ENCODE measurements at places on chromosomes 11 and 22. TPM values are rescaled to one million over a fixed set of nuclear protein-coding genes. Genes with fewer than 3 reads are reported as not detected.

Gene ART5
- total RNA-seq: not detected

- peaks cover 3% of the 10 kb centered on the region for H3K27me3 ChIP-seq
- DNase-seq: no peak
- no peak overlapping the region for H3K4me3 ChIP-seq
Measured at GRCh38 chr11:131723088-131723487, 352.7 kb downstream of the NTM start.

DNA sequence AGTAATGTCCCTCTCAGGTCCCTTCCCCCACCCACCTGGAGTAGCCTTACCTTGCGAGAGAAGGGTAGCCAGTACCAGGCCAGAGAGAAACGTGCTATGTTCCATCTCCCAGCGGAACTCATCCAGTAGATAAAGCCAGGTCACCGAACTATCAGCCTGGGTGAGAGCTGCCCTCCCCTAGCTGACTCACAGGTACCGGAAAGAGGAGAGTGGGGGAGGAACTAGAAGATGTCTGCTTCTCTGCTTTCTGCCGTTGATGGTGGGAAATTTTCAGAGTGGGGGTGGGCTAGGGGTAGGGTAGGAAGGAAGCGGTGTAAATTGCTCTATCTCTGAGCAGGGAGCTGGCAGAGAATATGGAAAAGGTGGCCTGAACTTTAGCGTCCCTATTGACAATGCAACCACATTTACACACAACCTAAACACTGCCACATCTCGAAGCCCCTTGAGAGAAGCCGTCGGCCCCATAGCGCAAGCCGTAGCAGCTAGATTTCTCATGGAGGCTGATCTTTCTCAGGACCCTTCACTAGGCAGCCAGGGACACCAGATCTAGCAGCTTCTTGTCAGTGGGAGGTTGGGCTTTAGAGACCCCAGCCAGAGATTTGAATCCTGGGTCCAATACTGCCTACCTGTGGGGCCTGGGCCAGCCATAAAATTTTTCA, at the start of gene CD3D:
Gene CD3D, minus strand, starts transcription at position 203 of the 659 bp plus-strand sequence. Its CDS starts 98 bp downstream, at position 105.
- peak within 1 kb of the TSS; percentile 96 for H3K27ac ChIP-seq
- H3K4me1 ChIP-seq: peaks cover 40% of the 10 kb centered on the region
- H3K4me3 ChIP-seq: peak within 1 kb of the TSS; percentile 81

DNA sequence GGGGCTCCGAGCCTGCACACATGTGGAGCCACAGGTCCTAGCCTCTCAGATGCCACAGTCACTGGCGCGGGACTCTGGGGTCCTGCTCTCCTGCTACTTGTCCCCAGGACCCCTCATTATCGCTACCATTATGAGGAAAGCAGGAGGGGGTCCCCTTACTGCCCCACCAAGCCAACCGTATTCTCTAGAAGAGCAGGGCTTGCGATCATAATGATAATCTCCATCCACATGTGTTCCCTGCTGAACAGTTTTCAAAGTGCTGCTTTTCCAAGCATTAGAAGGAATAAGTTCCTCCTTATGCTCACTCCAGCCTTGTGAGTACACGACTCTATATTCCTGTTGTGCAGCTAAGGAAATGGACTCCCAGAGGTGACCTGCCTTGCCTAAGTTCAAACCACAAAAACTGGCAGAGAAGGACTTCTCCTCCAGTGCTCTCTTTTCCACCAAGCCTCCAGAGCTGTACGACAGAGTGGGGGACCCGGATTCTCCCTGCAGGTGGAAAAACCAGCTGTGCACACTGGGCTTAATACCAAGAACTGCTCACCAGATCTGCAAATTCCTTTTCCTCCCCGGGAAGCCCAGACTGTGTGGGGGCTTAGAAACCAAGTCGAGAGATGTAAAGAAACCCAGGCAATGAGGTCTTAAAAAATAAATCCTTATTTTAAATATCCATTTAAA, 92.8 kb upstream of the DRD2 start:
- peaks cover 6% of the 10 kb centered on the region for H3K27me3 ChIP-seq
- H3K4me3 ChIP-seq: no peak overlapping the region
- no peaks in the 10 kb centered on the region for H3K36me3 ChIP-seq
- no peak for DNase-seq
- no peak overlapping the region for H3K27ac ChIP-seq

Gene PTGDR2
- total RNA-seq: 0.23 TPM

GRCh38 chr11:100748153-100748552, 61.1 kb downstream of the ARHGAP42 start:
- H3K27ac ChIP-seq: no peak overlapping the region
- H3K27me3 ChIP-seq: no peaks in the 10 kb centered on the region
- DNase-seq: no peak
- H3K4me3 ChIP-seq: no peak overlapping the region

DNA sequence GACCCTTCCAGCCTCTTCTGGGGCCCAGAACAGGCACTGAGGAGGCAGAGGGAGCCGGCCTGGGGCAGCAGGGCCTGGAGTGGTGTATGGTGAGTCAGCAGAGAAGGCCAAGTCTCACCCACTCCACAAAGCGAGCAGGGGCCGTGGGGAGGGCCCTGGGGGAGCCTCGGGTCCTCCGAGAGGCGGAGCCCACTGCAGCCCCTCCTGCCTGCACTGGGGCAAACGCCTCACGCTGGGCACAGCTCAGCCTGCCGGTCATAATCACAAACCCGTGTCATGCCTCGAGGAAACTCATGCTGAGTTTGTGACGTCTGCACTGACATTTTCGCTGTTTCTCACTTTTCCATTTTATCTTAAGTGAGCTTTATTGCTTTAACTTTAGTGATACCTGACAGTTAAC, 38.4 kb downstream of the TOLLIP start:
- H3K27me3 ChIP-seq: no peaks in the 10 kb centered on the region
- no peak overlapping the region for H3K4me3 ChIP-seq
- H3K4me1 ChIP-seq: no peaks in the 10 kb centered on the region
- no peaks in the 10 kb centered on the region for H3K36me3 ChIP-seq

DNA sequence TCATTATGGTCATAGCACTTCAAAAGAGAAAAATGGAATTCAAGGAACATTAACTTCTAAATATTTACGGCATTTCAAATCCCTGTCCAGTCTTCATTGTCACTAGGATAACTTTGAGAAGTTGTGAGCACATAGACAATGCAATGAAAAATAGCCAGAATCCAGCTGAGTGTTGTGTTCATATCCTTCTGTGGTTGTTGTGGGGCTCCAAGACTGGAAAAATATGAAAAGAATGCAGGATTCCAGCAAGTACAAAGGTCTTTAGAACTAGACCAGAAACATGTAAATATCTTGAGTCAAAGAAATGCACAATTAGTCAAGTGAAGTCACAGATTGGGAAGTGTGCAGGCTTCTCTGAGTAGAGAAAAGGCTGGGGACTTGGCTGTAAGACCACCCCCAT, 68.7 kb downstream of the WT1 start:
- no peaks in the 10 kb centered on the region for H3K4me1 ChIP-seq
- no peak overlapping the region for H3K4me3 ChIP-seq
- no peak for DNase-seq
- no peaks in the 10 kb centered on the region for H3K36me3 ChIP-seq
- no peak overlapping the region for H3K27ac ChIP-seq

Gene LRRC55
- not detected for total RNA-seq

Gene C11orf97
- not detected for total RNA-seq

- H3K36me3 ChIP-seq: no peaks in the 10 kb centered on the region
- no peak for DNase-seq
- H3K4me3 ChIP-seq: no peak overlapping the region
- peaks cover 3% of the 10 kb centered on the region for H3K4me1 ChIP-seq
- H3K27ac ChIP-seq: no peak overlapping the region
Measured at GRCh38 chr11:74717221-74717969, 13.8 kb downstream of the CHRDL2 start.

DNA sequence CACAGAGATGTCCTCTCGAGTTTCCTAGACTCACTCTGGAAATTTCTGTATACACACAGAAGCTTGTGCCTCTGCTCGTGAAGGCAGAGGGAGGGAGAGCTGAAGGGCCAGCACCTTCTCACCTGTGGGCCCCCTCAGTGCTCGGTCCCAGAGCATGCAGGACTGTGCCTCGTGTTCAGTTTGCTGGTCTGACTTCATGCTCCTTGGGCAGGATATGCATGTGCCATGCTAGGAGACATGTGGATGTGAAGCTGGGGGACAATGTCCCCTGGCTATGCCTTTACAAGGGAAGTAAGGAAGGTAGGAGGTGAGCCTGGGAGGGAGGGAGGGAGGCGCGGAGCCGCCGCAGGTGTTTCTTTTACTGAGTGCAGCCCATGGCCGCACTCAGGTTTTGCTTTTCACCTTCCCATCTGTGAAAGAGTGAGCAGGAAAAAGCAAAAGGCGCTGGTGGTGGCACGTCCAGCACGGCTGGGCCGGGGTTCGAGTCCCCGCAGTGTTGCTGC, 22.6 kb downstream of the NEAT1 start:
- DNase-seq: no peak
- H3K4me1 ChIP-seq: peaks cover 36% of the 10 kb centered on the region
- peaks cover 24% of the 10 kb centered on the region for H3K36me3 ChIP-seq
- no peak overlapping the region for H3K4me3 ChIP-seq

DNA sequence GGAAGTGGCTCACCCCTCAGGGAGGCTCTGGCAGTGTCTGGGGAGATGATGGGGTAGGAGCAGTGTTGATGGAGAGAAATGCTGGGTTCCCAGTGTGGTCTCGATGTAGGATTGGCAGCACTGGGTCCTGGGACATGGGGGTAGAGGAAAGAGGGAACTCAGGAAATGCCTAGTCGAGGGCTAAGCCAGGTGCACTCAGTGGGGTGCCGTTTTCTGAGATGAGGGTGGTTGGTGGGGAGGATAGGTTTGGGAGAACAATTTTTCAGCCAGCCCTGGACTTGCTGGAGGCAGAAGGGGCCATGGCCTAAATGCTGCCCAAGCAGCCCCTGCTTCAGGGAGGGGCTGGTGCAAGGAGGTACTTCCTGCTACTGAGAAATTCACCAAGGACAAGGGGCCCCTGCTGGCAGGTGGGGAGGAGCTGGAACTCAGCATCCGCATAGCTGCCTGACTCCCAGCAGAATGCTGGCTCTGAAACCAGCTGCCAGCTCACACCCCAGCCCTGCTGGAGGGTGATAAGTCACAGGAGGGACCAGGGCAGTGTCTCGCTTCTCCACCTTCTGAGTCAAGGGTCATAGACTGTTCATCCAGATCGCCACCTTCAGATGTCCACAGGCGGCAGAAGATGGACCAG, 6.0 kb downstream of the CCDC157 start:
- H3K4me3 ChIP-seq: no peak overlapping the region
- no peak for DNase-seq
- no peak overlapping the region for H3K27ac ChIP-seq
- H3K27me3 ChIP-seq: no peaks in the 10 kb centered on the region
- H3K36me3 ChIP-seq: no peaks in the 10 kb centered on the region
- peaks cover 2% of the 10 kb centered on the region for H3K4me1 ChIP-seq

Gene ST14
- total RNA-seq: not detected

DNA sequence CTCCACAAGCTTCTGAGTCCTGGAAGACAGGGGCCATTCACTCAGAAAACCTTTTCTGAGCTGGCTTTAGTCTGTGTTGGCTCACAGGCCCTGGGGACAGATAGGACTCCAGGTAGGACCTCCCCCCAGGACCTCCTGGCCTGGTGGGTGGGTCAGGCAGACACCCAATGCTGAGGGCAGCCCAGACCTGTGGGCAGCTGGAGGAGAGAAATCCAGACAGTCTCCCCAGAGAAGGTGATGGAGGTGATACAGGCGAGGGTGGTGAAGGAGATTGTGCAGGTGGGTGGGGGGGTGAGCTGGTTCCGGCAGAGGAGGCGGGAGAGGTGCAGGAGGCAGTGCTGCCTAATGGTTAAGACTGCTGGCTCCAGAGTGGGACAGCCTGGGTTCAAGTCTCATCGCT, 15.6 kb downstream of the LRRC32 start:
- DNase-seq: no peak
- H3K36me3 ChIP-seq: no peaks in the 10 kb centered on the region
- no peak overlapping the region for H3K27ac ChIP-seq
- H3K27me3 ChIP-seq: peaks cover 8% of the 10 kb centered on the region
- H3K4me3 ChIP-seq: no peak overlapping the region
- H3K4me1 ChIP-seq: no peaks in the 10 kb centered on the region

Gene TOLLIP
- total RNA-seq: 33.1 TPM

Gene APOL5
- not detected for total RNA-seq

DNA sequence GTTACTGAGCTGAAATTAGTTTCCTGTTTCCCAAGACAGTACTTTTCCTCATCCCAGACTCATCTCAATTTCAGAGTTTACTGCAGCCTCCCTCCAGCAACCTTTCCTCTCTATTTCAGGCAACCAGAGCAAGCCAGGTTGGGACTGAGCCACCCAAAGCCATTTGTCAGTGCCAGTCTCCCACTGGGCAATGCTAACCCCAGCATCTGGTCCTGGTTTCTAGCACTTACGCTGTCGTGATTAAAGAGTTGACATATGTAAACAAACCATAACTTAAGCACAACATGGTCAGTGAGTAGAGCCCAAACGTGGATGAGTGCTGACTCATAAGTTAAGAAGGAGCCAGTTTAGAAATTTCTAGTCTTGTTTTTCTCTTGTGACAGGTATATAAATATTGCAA, 119.6 kb upstream of the BLID start:
- H3K4me3 ChIP-seq: no peak overlapping the region
- H3K36me3 ChIP-seq: no peaks in the 10 kb centered on the region
- no peak for DNase-seq
- no peak overlapping the region for H3K27ac ChIP-seq
- H3K4me1 ChIP-seq: no peaks in the 10 kb centered on the region
- peaks cover 2% of the 10 kb centered on the region for H3K27me3 ChIP-seq

All from activated CD8-positive, alpha-beta T cell treated with anti-CD3 and anti-CD28 coated beads for 36 hours (primary cell).